ENCODE measurements at places on chromosomes 5 and 9.

DNA sequence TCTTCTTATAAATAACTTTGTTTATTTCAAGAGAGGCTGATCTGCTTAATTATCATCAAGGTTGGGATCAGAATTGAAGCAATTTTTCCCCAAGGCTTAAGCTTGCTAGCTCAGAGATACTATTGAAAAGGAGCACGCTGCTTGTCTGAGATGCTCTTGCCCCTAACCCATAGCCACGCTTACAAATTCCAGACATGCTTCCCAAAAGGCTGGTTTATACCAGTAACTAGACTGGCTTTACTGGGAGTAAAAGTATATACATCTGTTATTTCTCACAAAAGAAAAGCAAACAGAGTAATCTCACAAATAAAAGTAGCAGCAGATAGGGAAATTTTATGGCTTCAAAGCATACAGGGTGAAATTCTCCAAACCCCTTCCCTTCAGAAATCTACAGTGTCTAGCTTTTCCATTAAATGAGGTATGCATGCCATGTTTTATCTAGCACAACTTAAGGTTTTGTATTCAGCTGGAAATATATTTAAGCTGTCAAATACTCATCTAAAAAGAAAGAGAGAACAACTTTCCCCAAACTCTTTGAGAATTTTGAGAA lies 163.2 kb upstream of the TRPC7 start:
- no peak for DNase-seq

GRCh38 chr5:151002250-151002649 lies 18.1 kb upstream of the GPX3 start:
- DNase-seq = no peak

GRCh38 chr9:37061768-37062167 lies 27.7 kb upstream of the PAX5 start:
- no peak for DNase-seq

DNA sequence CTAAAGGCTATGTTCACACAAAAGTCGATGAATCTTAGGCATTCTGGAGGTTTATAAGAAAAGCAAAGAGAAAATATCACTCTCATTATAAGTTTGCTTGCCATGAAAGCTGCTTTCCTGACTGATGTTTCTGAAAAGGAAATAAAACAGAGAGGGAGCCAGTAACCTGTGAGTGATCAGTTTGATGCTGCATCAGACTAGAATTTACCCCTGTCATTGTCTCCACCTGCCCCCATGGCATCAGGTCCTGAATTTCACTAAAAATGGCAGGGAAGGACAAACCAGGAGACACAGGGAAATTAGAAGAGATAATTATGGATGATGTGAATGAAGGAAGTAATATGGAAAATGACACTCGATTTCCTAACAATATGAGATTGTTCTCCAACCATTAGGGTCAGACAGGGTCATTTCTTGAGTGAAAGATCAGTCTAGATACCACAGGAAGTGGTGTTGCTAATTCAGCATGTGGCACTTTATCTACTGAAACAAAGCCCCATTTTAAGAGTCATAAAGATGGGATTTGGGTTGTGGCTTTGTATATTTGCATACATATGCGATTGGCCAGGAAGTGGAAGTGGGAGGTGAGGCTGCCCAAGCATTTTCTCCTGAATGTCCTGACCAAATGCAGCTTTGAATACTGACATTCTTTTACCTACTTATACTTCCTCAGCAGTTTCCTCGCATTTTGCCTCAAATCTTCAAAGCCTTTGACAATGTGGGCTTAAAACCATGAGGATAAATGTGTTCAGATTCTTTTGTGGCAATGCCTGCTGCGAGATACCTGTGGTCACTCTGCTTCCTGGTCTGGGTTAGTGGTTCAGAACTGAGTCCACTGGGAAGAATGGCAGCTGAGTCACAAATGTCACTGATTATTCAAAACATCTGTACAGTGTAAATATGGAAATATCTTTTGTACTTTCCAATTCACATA lies 29.7 kb downstream of the MEGF10 start:
- DNase-seq = no peak

DNA sequence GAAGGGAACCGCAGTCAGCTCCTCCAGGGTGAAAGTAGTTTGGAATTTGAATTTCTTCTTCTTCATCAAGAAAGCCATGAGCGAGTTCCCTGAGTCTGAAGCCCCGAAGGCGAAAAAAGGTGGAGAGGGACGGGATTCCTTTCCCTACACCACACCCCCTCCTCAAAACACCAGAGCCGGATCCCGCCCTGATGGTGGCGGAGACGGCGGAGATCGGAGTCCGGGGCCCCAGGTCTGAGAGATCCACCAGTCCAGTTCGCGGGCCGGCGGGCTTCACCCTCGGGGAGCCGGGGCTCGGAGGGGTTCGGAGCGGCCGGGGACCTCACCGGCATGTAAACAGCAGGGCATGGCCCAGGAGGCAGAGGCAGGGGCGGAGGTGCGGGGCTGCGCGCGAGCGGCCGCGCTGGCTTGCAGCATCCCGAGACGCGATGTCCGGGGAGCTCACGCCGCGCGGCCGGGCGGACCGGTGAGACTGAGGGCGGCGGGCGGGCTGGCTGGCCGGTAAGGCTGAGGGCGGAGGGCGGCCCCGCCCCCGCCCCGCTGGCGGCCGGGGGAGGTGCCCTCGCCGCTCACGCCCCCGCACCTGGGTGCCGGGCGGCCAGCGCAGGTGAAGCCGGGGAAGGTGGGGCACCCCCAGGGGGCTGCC lies 606 bp downstream of the EEIG1 start:
- no peak for DNase-seq

GRCh38 chr5:170302653-170303501 lies 5.3 kb upstream of the LCP2 start:
- no peak for DNase-seq

- DNase-seq = no peak
Measured at GRCh38 chr9:2839040-2839439, 4.9 kb downstream of the PUM3 start.

DNA sequence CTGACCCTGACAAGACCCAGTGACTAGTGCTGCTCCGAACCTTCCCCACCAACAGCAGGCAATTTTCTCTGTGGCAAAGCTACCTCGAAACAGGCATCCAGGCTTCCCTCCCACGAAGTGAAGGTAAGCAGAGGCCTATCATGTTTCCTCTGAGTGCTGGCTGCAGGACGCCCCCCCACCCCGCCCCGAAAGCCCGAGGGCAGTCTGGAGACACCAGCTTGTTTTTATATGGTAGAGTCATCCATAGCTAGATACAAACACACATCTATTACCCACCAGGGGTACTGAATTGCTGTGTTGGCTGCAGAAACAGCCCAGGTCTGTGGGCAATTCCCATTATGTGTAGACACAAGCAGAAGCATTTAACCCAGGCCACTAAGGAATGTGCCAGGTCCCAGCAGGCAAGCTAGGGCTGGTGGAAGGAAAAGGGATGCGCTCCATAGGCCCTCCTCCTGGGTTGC lies 40.4 kb downstream of the LIX1 start:
- DNase-seq = no peak

- no peak for DNase-seq
Measured at GRCh38 chr9:111381006-111381405, 51.0 kb upstream of the OR2K2 start.

DNA sequence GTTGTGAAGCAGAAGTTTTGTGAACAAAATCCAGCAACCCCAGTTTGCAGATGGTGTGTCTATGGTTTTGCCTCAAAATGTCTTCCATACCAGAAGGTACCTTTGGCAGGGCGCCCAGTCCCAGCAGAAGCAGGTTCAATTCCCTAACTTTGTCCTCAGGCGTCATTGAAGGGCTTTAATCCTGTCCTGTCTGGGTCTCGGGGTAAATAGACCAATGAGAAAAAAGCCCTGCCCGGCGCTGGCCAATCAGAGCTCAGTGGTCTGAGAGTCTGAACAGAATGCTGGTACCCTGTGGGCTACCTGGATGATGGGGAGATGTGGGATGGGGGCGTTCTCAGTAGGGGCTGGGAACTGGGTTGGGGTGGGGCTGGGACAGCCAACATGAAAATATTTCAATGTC lies 6.2 kb upstream of the ST6GALNAC4 start:
- no peak for DNase-seq

- DNase-seq = no peak
Measured at GRCh38 chr5:176647843-176648473, 674 bp downstream of the TSPAN17 start.

DNA sequence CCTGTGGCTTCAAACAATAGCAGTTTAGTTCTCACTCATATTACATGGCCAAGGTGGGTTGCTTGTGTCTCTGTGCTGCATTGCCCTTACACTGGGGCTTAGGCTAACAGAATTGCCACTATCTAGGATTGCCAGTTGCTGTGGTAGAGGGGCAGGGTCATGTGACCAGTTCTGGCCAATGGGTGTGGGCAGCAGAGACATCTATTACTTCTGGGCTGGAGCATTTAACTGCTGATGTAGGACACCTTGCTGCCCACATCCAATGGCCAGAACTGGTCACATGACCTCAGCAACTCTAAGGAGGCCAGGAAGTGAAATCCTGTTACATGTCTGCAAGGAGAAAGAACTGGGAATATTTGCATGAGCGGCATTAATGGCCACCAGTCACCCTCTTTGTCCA lies 199.3 kb downstream of the C9orf152 start:
- DNase-seq = no peak

DNA sequence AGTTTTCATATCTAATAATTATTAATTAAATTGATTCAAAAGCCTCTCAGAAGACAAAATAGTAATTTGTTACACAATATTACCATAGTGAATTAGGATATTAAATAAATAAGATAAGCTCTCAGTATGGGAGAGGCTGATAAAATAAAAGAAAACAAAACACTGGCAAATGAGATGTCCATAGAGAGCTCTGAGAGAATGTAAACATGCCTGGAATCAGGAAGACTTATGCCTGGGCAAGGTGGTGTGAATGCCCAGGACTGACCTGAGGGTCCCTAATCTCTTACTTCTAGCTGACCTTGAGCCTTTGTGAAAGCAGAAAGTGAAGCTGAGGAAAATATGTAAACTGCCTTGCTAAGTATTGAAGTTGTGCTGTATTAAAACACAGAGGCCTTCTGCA lies 616.5 kb downstream of the PTPRD start:
- no peak for DNase-seq

DNA sequence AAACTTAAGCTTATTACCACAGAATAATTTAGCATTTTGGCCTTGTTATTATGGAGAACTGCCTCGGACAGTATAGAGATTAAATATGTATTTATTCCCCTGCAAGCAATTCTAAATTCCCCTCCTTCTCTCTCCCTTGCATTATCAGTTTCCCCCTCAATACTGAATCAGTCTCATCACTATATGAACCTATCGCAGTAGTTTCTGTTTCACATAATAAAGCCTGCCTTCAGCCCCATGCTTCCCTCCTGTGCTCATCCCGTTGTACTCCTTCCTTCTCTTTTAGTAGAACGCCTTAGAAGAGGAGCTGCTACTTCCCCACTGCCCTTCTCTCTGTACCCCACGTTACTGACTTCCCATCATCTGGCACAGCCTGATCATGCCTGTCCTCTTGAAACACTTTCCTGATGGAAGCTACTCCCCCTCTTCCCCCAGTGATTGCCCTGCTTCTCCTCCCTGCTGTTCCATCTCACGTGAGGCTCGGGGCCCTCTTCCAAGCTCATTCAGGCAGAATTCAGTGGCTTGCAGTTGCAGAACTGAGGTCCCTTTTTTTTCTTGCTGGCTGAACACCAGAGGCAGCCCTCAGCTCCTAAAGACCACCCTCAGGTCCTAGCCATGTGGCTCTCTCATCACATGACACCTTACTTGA lies 93.4 kb downstream of the PPIC start:
- DNase-seq = no peak

- no peak for DNase-seq
Measured at GRCh38 chr5:38634568-38635369, 78.3 kb upstream of the LIFR start.

GRCh38 chr5:154714266-154714986 lies 40.8 kb upstream of the LARP1 start:
- no peak for DNase-seq

GRCh38 chr5:77744116-77744515 lies 32.0 kb downstream of the TBCA start:
- no peak for DNase-seq

- DNase-seq = no peak
Measured at GRCh38 chr9:113817171-113817570, 58.9 kb upstream of the ZNF618 start.

DNA sequence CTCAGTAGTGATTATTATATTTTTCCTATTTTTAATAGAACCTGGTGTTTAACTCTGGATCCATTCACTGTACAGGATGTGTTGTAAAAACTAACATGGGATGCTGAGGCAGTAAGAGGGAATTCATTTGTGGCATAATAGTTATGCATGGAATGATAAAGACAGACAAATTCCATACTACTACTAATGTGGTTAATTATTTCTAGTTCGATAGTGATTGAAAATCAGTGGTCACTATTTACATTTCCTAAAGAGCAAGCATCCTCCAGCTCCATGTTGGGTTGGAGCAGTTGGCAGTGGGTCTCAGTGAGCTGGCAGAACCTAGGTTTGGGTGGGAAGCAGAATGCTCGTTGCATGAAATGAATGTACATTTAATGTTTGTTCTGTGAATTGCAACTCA lies 122.6 kb downstream of the SAXO1 start:
- DNase-seq = no peak

All from activated naive CD8-positive, alpha-beta T cell treated with anti-CD3 and anti-CD28 coated beads, Interleukin-2, amount 50 U/mL, for 16 hours (primary cell).